ENCODE measurements at places on chromosomes 2 and 18.

DNA sequence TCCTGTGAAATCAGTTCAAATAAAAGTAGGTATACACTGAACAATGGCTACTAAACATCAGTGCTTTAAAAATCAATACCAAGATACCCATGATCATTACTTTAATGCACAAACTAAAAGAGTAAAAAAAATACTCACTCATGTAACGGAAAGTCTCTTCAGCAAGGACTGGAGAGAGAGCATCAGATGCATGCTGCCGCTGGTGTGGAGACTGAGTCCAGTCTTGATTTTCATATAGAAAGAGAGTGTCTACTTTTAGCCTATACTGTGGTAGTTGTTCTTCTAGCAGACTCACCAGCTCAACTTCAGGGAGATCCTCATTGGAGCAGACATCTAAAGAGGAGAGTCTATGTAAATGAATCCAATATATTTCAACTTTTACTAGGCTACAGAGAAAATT is 44.0 kb downstream of the TRAK2 start:
- H3K4me1 ChIP-seq: peaks cover 8% of the 10 kb centered on the region
- DNase-seq: no peak
- H3K36me3 ChIP-seq: peaks cover 1% of the 10 kb centered on the region

GRCh38 chr2:85017411-85018048 is 46.6 kb downstream of the KCMF1 start:
- H3K4me1 ChIP-seq: peaks cover 31% of the 10 kb centered on the region
- H3K27me3 ChIP-seq: peaks cover 4% of the 10 kb centered on the region
- no peak for DNase-seq

DNA sequence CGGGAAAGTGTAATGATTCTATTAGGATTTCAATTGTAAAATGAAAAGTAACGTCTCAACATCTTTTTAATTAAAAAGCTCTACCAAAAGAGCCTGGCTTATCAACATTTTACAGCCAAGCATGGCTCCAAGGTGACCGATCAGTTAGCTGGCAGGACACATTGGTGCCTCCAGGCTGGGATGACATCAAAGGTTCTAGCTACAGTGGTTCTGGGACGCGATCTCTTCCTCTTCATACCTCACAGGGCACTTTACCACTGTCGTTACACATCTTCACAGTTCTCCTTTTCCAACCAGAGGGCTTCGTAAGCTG is 693 bp downstream of the ORC2 start:
- peaks cover 19% of the 10 kb centered on the region for H3K36me3 ChIP-seq
- H3K4me1 ChIP-seq: peaks cover 48% of the 10 kb centered on the region
- DNase-seq: no peak
- peak overlapping the region; percentile 98 for H3K4me3 ChIP-seq
- H3K27me3 ChIP-seq: peaks cover 4% of the 10 kb centered on the region

GRCh38 chr18:3383381-3383915 is 66.5 kb upstream of the TGIF1 start:
- no peak overlapping the region for H3K27ac ChIP-seq
- H3K36me3 ChIP-seq: no peaks in the 10 kb centered on the region
- no peaks in the 10 kb centered on the region for H3K4me1 ChIP-seq
- H3K4me3 ChIP-seq: no peak overlapping the region

DNA sequence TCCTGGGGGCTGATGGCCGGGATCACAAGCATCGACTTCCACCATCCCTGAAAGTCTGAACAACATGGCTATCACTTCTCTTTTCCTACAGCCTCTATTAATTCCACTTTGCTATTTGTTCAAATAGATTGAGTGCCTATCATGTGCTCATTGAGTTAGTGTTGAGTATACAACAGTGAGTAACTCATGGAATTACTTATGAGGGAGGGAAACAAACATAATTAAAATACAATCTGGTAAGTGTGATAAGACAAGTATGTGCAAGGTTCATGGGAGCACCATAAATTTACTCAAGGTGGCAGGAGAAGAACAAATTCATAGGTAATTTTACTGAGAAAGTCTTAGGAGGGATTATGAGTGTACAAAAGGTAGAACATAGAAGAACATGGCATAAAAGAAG is 86.4 kb downstream of the MEP1B start:
- H3K36me3 ChIP-seq: no peaks in the 10 kb centered on the region
- DNase-seq: no peak
- peaks cover 5% of the 10 kb centered on the region for H3K27me3 ChIP-seq
- no peaks in the 10 kb centered on the region for H3K4me1 ChIP-seq

All from endothelial cell (in vitro differentiated cells).